KG1 (cell line): ENCODE measurements at places on chromosomes 13 and 19.

- no peak for DNase-seq
Measured at GRCh38 chr13:27927444-27928352, 7.9 kb downstream of the PDX1 start.

DNA sequence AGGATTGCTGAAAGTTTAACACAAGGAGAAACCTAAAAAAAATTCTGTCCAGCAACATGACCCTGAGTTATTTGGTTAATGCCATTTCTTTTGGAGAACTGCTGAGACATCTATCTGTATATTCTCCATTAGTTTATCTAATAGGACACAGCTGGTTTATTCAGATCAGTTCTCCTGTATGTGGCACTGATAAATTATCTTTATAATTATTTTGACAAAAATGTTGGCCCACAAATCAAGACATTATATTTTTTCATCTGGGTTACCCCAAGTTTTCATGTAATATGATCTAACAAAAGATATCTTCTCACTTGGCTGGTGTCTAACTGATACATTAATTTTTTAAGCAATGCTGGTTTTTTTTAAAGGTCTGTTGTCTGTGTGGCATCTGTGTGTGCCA lies 231.4 kb downstream of the KLF12 start:
- DNase-seq = no peak

- DNase-seq = no peak
Measured at GRCh38 chr19:33860312-33861090, 63.8 kb downstream of the KCTD15 start.

- DNase-seq = no peak
Measured at GRCh38 chr13:50222569-50223332, 207.5 kb downstream of the KCNRG start.

GRCh38 chr13:98195054-98195791 lies 18.2 kb upstream of the RNF113B start:
- no peak for DNase-seq

- no peak for DNase-seq
Measured at GRCh38 chr19:2394054-2394441, 33.3 kb downstream of the TIMM13 start.
